ENCODE measurements at places on chromosomes 12 and 14.

DNA sequence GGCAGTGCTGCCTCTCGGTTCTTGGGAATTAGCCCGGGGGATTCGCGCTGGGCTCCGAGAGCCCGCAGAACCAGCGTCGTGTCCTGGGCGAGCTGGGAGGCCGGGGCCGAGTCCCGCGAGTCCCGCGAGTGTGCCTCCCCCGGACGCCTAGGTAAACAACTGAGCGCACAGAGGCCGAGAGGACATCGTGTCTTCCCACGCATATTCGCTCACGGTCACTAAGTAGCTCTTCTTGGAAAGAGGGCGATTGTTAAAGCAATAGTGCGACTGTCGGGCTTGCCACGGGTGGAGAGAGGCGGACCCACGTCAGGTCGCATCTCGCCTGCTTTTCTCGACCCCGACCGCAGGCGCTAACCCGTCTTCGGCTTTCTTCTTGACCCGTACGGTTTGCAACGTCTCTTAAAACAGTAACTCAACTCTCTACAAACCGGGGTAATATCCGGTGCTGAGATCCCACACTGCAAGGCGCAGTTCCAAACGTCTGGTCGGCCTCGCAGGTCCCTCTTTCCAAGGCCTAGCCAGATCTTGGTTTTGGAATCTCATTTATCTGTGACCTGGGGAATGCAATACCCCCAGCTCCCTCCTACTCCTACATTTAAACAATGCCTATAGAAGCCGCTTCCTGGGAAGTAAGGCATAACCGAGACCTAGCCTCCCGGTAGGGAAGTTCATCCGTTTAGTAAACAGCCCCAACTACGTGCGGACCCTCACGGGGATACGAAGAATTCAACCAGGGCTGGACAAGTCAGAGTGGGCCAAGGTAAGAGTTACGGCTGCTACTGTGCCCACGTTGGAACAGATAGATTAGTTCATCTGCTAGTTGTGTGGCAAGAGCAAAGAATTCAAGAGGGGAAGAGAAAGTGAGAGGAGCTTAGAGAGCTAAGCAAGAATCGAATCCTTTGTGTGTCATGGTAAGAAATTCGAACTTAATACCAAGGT is 736 bp upstream of the PHLDA1 start:
- no peak for DNase-seq

- DNase-seq, result no peak
These were observed 9.1 kb downstream of the PRKCH start for GRCh38 chr14:61330511-61330910.

DNA sequence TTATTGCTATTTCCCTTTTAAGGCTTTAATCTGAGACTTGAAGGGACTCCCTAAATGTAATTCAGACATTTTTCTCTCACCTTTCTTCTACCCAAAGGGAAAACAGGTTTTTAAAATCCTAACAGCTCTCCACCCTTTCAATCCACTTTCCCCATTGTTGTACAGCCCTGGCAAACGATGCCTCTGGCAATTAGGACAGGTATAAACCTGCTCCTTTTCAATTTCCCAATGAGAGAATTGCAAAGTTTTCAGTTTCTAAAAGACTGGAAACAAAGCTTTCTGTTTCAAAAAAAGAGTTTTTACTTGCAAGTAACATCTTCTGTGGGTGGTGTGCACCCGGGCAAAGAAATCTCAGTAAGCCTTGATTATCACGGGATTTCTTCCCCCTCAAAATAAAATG is 131.2 kb downstream of the HMGA2 start:
- DNase-seq, result no peak

GRCh38 chr12:66044731-66045130 is 85.8 kb downstream of the LLPH start:
- DNase-seq, result no peak

DNA sequence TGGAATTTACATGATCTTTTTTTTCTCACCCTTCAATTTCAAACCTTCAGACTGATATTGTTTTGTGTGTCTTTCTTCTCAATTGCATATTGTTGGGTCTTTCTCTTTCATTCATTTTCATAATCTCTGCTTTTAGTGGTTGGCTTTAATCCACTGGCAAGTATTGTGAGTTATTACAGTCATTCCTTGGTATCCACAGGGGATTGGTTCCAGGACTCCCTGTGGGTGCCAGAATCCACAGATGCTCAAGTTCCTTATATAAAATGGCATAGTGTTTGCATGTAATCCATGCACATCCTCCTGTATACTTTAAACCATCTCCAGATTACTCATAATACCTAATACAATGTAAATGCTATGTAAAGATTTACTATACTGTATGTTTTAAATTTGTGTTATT is 29.7 kb upstream of the PARP11 start:
- DNase-seq, result no peak

DNA sequence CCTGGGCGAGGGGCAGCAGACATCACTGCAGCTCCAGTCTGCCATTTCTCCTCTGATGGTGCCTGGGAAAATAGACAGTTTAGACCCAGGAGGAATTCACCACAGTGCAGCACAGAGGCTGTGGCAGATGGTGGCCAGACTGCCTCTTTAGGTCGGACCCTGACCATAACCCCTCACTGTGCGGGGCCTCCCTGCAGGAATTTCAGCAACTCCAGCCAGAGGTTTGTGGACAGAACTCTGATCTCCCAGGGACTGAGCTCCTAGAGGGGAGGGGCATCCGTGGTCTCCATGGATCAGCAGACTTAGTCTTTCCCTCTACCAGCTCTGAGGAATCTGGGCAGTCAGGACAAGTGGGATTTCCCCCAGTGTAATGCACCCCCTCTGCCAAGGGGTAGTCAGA is 106.5 kb downstream of the ZC3H14 start:
- no peak for DNase-seq

GRCh38 chr12:96769400-96769799 is 137.7 kb upstream of the NEDD1 start:
- peak; percentile 99 for DNase-seq

GRCh38 chr12:109463756-109464155 is 13.3 kb downstream of the KCTD10 start:
- DNase-seq, result no peak

DNA sequence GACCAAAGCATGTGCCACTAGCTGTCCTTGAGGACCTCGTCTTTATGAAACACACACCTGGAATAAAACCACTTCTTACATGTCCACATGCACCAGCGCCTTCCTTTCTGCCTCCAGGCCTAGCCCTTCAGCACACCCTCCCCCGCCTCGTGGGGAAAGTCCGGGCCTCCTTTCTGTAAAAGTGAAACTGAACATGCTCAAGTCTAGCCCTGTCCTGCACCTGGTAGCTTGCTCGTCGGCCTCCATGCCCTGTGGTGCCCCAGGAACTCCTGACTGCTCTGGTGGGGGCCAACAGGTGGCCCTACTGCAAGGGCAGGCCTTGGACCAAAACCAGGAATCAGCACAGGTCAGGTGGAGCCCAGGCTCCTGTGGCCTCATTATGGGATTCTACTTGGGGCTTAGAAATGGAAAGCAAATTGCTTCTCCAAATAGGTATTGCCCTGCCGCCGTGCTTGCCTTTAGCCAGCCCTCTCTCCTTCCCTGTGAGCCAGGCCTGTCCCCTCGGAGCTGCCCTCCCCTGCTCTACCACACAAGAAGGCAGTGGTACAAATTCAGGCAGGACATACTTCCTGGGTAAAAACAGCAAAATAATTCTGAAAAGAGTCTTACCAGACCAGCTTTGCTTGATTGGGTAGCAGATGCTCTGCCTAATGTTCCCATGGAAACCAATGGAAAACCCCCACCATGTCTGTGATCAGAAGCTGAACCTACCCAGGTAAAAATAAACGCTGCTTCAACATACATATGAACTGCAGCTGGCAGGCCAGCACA is 43.5 kb downstream of the ERH start:
- DNase-seq, result no peak

GRCh38 chr12:20592556-20592955 is 102.6 kb upstream of the SLCO1C1 start:
- no peak for DNase-seq

- DNase-seq, result no peak
These were observed 22.8 kb upstream of the NXPH4 start for GRCh38 chr12:57193706-57194245.

DNA sequence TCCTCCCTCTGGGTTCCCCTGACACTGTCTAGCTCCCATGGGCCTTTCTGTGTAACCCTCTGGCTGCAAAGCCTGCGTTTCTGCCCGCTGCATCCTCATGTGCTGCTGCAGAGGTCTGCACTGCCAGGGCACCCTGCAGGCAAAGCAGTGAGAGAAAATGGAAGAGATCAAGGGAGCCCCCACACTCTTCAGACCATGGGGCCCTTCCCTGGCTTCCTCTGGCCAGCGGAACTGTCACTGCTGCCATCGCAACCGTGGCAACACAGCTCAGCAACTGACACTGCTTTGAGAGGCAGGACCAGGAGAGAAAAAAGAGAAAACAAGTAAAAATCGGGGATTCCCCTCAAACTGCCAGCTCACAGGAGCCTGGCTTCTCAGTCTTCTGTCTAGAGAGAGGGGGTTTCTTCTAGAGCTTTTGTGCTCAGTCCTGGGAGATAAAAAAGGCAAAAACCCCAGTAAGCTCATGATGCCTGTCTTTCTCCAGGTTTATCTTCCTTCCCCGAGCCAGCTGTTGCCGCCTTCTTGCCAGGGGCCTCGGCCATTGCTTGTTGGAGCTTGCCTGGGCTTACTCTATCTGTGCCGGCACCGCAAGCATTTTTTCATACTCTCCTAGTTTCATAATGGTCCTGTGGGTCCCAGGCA is 38.9 kb downstream of the C14orf132 start:
- DNase-seq, result no peak

- no peak for DNase-seq
These were observed 5.1 kb upstream of the ANAPC5 start for GRCh38 chr12:121357331-121357730.

GRCh38 chr12:130686511-130686991 is 29.5 kb downstream of the RIMBP2 start:
- no peak for DNase-seq

GRCh38 chr12:76275511-76276093 is 72.6 kb downstream of the BBS10 start:
- DNase-seq, result no peak

- no peak for DNase-seq
These were observed 56.8 kb downstream of the SPPL3 start for GRCh38 chr12:120847392-120847791.

DNA sequence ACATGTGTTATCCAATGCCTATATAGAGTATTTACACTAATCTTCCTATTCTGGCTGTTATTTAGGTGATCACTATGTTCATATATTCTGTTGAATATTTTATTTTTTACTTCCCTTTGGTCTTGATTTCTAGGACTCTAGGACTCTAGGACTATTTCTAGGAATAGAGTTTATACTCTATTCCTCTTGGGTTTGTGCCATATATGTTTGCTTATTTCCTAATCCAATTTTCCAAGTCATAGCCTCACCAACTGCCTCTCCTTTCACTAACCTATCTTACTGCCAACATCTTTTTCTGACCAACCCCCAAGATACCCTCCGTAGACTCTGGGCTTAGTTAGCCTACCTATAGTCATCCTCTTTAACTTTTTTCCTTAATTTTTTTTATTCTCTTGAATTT is 28.5 kb downstream of the ARF6 start:
- no peak for DNase-seq

DNA sequence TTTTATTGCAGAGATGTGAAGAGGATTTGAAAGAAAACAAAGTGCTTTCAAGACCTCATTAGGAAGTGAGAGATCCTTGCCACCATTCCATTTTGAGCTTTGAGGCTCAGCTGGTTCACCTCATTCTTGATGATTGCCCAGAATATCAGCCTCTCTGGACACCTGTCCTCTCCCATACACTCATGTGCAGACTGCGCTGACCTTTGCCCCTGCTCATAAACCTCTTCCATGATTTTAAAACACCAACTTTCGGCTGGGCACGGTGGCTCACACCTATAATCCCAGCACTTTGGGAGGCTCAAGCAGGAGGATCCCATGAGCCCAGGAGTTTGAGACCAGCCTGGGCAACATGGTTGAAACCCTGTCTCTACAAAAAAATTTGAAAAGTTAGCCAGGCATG is 8.9 kb downstream of the COX14 start:
- DNase-seq, result no peak

- DNase-seq, result no peak
These were observed 251.1 kb downstream of the MED13L start for GRCh38 chr12:116026346-116026745.

DNA sequence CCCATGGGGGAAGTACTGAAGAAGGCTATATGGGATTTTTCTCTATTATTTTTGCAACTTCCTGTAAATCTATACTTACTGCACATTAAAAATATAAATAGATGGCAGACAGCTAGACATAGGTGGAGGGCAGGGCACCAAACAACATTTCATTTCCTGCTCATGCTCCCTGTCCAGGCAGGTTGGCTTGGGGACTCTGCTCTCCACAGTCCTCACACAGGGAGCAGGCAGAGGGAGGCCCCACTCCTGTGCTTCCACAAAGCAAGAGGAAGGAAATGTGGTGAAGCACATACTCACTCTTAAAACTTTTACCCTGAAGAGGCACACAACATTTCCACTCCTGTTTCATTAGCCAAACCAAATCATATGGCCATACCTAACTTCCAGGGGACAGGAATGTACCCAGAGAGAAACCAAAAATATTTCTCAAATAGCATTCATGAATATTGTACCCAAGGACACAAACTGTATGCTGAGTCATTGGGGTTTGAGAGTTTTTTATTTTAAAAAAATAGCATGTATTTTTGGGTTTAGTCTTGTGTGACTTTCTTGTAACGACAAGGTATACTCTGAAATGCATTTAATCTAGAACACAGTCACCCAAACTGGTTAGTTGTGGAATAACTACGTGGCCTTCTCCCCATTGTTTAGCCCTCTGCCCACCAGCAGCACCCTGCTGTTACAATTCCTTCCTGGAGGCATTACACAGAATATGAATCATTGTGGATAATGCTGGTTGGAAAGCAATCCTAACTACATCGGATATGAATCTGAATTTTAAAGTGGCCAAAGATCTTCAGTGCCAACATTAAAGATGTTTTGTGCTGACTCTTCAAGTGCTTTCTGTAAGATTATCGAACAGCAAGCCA is 40.9 kb downstream of the RTN1 start:
- DNase-seq, result no peak

DNA sequence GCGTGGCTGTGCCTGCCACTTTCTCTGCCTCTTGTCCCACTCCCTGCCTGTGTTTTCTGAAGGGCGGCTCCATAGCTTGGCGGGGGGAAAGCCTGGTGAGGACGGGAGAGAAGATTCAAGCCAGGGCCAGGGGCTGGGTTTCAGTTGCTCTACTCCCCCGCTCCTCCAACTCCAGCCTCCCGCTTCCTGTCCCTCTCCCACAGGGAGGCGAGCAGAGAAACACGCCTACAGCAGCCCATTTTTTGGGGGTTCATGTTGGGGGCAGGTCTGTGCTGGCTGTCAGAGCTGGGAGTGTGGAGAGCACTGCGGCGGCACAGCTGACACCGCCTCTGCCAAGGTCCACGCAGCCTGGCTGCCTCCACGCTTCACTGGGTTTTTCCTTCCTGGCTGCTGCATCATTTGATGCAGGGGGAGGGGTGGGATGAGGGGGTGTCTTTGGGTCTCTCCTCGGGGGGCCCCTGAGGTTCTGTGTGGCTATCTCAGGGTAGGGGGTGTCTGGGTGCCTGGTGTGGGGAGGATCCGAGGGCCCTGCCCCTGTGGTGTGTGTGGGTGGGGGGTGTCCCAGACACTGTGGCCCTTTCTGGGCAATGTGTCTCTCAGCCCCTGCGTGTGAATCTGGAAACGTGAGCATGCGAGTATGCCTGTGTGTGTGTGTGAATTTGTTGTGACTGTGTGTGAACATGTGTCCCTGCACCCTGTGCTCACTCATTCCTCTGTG is 10.7 kb upstream of the KRT80 start:
- no peak for DNase-seq

GRCh38 chr12:120257041-120257821 is 8.3 kb downstream of the PXN start:
- DNase-seq, result peak; percentile 41
